ENCODE measurements at places on chromosomes 4 and X. TPM values are rescaled to one million over a fixed set of nuclear protein-coding genes. Genes with fewer than 3 reads are reported as not detected.

The NXF2B gene
- total RNA-seq, result not detected

The CBR4 gene
- 25.8 TPM for total RNA-seq

The STATH gene
- not detected for total RNA-seq

DNA sequence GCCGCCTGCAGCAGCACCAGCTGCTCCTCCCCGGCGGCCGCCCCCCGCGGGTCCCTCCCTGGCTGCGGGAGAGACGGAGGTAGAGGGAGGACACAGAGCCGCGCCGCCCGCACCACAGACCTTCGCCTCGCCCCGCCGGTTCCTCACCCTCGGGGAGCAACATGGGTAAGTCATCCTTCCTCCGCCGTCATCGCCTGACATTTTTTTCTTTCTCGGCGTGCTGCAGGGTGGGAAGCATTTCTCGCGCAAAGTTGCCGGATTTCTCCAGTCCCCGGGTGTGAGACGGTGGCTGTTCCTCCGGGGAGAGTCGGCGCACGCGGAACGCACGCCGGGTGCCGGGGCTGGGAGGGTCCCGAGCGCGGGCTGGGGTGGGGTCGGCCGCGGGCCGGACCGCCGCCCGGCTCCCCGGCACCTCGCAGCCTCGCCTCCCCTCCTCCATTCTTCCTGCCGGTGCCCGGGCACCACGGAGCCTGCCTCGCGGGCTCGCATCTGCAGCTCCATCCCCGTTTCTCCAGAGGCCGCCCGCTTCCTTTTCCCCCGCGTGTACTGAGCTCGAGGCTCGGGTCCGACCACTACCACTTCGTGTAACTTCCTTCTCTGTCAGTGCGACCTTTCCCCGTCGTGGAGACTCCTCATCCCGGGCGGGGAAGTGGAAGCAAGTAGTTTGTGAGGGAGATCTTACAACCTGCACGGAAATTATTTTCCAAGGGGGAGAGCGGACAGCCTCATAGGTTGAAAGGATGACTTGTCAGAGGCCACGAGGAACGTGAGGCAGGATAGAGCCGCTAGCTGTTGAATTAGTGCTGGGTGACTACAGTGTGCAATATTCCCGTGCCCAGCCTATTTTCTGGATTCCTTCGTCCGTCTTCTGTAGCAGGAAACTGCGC, 464 bp downstream of the RAP1GDS1 start:
- peak; percentile 42 for DNase-seq

DNA sequence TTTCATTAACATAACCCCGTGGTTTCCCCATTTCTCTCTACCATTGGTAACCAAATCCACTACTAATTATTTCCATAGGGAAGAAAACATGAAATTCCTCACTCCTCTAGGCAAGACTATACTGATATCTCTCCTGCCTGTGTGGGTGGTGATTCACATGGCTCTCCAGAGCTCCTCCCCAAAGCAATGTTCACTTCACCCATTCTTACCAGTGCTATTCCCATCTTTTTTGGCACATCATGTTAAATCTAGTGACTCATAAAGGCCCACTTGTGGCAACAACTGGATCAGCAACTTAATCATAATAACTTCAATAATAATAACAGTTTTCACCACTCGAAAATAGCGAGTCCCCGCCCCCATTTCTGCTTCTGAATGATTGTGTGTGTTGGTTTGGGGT, 6.1 kb upstream of the HCCS start:
- no peak for DNase-seq

DNA sequence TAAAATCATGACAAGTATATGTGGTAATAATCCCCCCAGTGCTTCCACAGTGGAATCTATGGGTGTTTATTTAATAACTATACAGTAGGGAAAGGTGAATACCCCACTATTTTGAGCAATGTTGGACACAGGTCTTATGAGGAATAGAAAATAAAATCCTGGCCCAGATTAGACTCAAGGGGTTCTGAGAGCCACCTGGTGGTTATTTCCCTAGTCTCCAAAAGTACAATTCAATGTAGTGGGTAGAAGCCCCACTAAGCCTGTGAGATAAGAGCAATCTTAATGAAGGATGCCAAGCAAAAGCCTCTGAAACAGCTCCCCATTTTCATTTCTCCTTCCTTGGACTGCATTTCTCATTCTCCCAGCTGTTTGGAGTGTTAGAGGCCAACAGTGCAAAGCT, 328.2 kb upstream of the NR3C2 start:
- DNase-seq, result no peak

- DNase-seq, result no peak
These were observed 64.0 kb upstream of the GK2 start for GRCh38 chr4:79472036-79472435.
